ENCODE measurements at places on chromosomes 6 and 20.

DNA sequence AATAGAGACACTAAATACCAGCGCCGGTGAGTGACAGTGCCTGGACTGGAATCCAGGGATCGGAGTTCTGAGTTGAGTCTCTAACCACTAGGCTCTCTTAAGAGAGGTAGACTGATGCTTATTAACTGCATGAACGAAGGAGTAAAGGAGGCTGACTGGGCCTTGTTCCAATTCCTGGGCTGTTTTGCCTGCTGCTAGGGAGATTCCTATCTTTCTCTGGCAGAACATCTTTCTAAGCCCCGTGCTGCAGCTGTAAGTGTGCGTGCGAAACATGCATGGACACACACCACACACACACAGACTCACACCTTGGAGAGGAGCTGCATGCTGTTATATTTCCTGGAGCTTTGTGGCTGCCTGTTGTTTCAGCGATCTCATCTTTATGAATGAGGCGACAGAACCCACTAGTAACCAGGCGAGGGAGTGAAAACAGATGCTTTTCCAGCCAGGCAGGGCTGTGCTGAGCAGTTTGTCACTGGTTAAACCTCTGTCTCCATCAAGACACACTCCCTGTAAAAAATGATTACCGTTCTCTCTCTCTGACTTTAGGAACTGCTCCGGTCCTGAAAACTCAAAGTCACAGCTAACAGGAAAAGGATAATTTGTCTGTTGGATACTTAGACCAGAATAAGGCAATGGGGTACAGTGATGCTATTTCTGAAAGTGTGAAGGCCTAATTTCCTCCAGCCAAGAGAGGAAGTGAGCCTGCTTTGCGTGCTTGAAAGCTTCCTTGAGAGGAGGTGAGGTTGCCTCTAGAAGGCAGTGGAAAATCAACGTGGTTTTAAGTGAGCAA is 157.4 kb upstream of the ZNF217 start:
- peak; percentile 70 for DNase-seq

- DNase-seq = no peak
Measured at GRCh38 chr20:39468703-39469102, 506.6 kb downstream of the DHX35 start.

DNA sequence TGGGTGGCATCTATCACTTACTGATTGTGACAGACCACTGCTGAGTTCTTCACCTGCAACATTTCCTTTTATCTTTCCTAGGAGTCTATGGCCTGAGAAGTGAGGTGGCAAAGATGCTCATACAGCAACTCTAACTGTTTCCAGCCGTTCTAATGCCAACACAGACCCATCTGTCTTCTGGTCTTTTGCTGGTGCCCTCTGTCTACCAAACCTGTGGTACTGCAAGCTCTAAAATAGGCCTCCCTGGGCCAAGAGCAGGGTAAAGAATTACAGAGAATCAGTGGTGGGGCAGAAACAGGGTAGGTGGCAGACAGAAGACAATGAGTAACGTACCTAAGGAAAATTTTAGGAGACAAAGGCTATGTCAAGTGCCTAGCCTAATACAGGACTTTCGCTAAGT is 611.0 kb upstream of the FLRT3 start:
- no peak for DNase-seq

- no peak for DNase-seq
Measured at GRCh38 chr6:136604328-136604825, 54.2 kb upstream of the MAP7 start.

DNA sequence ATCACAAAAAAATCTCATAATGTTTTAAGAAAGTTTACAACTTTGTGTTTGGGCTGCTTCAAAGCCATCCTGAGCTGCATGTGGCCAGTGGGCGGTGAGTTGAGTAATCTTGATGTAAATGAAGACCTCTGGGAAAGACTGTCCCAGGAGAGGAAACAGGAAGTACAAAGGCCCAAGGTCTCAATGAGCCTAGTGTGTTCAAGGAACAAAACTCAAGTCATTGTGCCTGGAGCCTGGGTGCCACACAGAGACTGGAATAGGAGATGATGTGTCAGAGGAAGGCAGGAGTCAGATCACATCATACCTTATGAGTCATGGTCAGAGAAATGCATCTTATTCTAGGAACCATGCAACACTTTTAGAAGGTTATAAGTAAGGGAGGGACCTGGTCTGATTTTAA is 51.5 kb downstream of the COL19A1 start:
- DNase-seq = no peak

GRCh38 chr6:16727996-16728395 is 33.3 kb downstream of the ATXN1 start:
- DNase-seq = no peak

GRCh38 chr6:516213-516612 is 124.7 kb downstream of the IRF4 start:
- DNase-seq = no peak

GRCh38 chr6:39758905-39759605 is 33.1 kb upstream of the DAAM2 start:
- no peak for DNase-seq

DNA sequence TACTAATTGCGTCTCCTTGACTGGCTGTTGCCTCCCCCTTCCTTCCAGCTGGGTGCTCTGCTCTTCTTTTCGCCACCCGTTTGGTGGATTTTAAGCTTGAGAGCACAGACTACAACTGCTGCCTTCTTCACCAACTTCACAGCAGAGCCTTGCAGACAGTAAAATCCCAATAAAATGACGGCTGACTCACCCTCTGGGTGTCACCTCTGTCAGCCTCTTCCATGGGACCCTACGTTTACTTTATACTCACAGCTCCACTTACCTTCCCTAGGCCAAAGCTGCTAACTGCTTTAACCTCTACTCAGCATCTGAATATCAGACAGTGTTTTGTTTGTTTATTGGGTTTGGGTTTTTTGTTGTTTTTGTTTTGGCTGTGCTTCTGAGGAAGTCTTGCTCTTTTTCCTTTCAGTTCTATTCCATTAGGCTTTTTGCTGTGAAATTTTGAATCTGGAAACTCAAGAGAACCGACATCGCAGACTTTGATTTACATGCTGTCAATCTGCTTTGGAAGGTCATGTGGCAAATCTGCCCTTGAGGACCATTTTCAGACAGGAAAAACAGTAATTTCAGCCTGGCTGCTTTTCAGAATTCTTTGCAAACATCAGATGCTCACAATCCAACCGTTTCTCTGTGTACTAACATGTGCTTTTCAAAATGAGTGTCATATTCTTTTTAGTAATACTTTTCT is 2.4 kb downstream of the AGPAT4 start:
- DNase-seq = no peak

DNA sequence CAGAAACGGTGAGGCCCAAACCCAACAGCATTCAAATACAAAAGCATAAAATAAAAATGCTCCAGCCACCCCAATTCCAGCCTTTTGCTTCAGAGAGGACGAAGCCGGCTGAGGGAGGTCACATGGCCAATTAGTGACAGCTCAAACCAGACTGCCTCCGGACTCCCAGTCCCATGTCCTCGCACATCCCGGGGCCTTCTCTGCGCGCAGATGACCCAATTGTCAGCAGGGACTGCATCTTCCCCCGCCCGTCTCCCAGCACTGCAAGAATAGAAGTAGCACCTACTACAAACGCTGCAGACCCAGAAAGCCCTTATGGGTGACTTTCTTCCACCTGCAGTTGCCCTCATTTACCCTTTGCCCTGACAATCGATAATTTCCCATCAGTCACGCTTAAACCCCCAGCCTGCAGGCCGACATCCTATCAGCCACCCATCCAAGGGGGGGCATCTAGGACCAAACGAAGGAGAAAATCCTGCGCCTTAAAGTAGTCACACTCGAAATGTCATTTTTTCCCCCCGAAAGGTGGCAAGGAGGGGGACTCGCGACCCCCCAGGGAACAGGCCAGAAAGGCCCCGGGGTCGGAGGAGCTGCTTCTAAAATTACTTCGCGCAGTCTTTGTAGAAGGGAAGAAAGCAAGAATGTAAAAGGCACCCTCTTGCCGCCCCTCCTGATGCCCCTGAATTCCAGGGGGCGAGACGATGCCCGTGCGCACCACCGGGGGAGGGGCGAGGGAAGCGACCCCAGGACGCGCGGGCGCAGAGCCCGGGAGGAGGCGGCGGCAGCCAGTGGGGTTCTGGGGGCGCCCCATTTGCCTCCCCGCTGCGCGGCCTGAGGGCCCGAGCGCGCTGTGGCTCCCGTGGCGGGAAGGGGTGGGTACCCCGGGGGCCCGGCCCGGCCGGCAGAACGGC is 792 bp downstream of the SLC23A2 start:
- peak; percentile 81 for DNase-seq

- no peak for DNase-seq
Measured at GRCh38 chr6:69146385-69146784, 511.3 kb downstream of the ADGRB3 start.

DNA sequence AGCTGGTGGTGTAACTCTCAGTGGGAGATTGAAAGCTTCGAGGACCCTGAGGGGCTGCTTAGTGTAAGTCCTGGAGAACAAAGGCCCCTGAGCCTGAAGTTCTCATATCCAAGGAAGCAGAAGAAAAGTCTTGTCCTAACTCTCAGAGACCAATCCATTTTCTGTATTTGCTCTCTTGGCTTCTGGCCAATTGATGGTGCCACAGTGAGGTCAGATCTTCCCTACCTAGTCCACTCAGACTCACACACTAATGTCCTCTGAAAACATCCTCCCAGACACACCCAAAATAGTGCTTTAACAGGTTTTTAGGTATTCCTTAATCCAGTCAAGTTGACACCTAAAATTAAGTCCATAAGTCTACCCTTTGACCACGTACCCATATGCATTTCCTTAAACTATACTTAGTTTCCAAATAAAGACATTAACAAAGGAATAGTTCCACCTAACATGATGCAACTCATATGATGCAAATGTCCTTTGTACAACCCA is 29.4 kb downstream of the ZNF292 start:
- DNase-seq = no peak

Data from SK-N-SH (cell line).